ENCODE measurements at places on chromosomes 7 and 10.

GRCh38 chr10:129740532-129741279 is 223.4 kb downstream of the EBF3 start:
- DNase-seq, result no peak

DNA sequence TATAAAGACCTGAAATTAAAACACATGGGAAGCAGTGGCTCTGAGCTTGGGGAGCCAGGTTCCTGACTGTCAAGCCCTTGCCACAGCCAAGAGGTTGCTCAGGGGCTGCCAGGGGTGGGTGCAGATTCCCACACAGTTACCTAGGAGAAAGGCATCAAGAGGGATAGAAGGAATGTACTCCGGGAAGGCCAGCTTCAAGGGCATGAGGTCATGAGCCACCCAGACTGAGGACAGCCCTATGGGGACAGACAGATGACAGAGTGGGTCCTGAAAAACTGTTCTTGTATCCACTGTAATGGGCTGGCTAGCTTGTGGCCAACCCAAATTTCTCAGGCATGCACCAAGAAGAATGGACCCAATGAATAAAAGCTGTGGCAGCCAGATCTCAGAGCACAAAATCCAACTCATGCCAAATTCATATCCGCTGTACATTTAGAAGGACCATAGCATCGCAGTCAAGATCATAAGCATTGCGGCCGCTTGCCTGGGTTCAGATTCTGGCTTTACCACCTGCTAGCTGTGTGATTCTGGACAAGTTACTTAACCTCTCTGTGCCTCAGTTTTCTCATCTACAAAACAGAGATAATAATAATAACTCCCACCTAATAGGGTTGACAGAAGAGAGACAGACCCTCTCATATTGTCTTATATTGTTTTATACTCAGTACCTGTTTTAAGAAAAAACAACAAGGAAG is 44.9 kb upstream of the KCNMA1 start:
- no peak for DNase-seq

DNA sequence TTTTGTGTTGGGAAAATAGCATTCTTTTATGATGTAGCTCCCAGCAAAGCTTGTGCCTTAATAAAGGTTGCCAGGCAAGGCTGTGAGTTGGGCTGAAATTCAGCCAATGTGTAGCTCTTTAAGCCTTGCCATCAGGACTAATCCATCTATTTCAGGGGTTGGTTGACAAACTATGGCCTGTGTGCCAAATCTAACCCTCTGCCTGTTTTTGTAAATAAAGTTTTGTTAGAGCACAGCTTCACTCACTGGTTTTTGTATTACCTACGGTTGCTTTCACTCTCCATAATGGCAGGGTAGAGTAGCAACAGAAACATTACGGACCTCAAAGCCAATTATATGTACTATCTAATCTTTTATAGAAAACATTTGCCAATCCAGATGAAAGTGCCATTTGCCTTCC is 638.1 kb upstream of the POT1 start:
- DNase-seq, result no peak

GRCh38 chr10:43868952-43869351 is 220.3 kb upstream of the ZNF32 start:
- no peak for DNase-seq

DNA sequence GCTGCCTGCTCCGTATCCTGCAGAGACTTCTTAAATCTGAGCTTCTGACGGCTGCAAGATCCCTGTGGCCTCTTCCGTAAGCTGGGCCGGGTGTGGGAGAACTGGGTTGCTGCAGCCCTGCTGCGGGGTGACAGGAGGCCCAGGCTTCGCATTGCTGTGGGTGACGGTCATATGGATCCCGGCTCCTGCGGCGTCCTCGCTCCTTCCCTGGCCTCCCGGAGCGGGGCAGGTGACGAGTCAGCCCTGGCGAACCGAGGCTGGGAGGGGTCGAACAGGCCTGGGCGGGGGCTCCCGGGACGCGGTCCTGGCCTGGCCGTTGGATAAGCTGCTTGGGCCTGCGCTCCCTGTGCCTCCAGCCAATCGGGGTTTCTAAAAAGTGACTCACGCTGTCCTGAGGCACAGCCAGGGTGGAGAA is 7.8 kb upstream of the UBE2D1 start:
- no peak for DNase-seq

DNA sequence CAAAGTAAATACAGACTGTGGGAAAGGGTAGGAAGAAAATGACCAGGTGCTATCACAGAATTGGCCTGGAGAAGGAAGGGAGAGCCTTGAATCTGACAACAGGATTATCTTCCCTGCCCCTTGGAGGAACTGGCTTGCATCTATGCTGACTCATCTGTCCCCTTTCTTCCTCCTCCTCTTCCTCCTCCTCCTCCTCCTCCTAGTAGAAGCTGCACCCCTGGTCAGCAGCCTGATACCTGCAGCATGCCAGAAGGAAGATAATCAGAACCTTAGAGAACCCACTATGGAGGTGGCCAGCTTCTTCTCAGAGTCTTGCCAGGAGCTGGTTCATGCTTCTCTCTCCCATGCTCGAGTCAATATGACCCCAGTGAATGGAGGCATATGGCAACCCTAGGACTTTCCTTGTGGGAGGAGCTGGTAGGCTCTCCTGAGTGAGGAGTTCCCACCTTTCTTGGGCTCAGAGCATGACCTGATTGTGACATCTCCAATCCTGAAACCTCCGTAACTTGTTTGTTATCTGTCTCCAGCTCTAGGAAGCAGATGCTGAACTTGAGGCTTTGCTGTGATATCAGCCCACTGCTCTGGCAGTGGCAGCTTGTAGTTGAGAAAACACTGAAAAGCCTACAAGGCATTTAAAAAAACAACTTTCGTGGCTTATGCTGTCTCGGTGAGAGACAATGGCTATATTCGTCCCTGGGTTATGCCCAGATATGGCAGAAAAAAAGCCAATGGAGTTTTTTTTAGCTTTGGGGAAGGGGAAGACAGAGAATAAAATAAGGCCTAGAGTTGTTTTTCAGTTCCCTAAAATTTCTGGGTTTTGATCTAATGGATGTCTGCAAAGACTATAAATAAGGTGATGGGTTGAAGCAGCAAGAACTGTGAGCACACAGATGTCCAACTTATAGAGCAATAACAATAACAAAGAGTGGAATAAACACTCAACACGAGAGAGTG is 60.6 kb downstream of the CDHR3 start:
- no peak for DNase-seq

DNA sequence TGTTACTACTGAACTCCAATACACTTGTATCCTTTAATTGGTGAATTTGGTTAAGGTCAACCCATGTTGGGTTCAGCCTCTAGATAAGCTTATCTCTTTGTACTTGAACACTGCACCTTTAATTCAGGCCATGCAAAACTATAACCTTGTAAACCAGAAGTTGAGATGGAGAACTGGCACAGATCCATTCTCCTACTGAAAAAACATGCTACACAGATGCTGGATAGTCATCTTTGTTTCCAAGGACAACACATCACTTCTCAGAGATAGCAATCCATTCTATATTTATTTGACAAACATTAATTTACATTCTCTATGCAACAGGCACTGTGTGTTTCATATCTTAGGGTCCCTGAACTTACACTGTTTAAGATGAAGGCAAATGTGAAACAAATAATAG is 2.9 kb upstream of the CDK14 start:
- no peak for DNase-seq

DNA sequence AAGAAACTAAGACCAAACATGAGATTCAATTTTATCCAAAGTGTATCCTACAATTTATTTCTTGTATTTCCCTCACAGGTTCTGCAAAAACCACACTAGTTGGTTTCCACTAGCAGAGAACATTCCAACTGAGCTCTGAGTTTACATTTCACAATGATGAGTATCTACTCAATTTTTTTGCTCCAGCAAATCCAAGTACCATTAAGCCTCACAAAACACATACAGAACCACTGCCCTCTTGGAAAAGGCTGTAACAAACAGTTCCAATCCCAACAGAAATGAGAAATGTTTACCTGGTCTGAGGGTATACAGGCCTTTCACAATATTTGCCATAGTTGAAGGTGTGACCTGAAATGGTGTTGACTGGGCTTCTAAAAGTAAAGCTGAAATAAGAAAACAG is 59.9 kb downstream of the CACUL1 start:
- no peak for DNase-seq

DNA sequence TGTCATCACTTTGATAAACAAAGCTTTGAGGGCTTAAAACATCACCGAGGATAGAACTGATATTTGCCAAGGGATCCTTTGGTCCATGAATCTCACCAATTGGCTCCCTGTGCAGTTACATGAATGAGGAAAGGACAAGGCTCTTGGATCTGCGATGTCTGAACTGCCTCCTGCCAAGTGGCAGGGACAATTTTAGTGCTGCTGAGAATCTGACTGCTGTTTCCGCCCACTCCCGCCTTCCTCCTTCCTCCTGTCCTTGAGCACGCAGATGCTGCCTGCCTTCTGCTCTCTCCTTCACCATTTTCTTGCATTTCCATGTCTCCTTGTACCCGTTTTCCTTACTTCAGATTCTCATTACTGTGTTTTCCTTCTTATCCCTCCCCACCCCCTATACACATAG is 26.8 kb upstream of the ITPRID1 start:
- no peak for DNase-seq

- no peak for DNase-seq
Observed at GRCh38 chr7:30232391-30232790, 52.0 kb upstream of the ZNRF2 start.

DNA sequence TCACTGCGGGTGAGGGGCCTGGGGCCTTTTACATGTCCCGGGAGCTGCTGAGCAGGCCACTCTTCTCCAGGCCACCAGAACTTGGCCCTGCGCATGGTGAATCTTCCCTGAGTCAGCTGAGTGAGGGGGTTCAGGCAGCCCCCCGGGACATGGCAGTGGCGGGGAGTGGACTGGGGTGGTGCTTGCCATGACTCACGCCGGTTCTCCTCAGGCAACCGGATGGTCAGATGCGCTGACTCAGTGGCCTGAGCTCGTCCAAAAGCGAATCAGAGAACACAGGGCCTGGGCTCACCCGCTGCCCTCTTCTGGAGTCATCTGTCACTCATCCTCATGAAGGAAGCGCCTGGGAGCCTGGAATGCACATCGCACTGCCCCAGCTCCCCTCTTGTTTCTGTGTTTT is 33.5 kb downstream of the HTRA1 start:
- no peak for DNase-seq

- DNase-seq, result no peak
Observed at GRCh38 chr10:35498693-35499092, 106.4 kb upstream of the GJD4 start.

GRCh38 chr10:44437840-44438511 is 53.1 kb upstream of the CXCL12 start:
- no peak for DNase-seq

DNA sequence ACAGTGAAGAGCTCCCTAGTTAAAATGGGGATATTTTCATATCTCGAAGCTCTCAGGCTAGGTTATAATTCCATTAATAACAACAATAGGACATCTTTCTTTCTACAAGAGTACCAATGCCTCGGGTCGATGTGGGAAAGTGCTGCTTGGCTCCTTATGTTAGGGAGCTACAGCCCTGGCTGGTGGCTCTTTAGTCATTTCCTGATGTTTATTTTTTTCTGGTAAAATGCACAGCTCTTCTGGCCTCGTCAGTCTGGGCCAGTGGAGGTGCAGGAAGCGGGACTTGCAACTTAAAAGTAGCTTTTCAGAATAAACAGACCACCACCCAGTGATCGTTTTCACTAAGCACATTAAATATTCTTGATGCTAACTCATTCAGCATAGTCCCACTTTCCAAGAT is 58.3 kb downstream of the MKX start:
- DNase-seq, result no peak

GRCh38 chr7:36532981-36533499 is 143.4 kb downstream of the ANLN start:
- DNase-seq, result no peak

DNA sequence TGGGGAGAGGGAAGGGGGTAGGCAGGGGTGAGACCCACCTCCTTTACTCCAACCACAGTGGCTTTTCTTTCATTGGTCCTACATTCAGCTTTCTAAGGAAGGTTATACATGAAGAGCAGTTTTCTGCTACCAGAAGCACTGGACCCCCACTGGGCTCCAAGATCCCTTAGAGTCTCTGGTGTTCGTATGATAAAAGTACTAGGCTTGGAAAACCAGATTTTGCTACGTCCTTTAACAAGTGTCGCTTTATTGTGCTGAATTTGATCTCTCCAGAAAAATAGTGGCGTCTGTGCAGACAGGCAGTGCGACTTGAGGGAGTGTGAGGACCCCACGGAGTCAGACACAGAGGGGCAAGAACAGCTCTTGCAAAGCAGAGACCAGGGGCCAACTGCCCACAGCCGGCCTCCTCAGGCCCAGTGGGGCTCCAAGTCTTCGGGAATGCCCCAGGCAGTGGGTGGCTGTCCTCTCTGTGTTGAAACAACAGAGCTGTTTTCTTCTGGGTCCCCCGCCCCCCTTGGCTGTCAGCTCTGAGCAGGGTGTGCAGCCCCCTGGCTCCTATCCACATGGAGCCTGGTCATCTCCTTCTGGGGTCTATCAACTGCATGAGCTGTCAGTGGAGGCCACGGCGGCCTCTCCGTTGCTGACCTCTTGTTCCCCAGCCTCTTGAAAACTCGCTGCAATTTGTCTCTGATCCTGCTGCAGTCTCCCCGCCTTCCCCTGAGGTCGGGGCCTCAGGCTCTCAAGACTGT is 333.2 kb downstream of the RPS24 start:
- DNase-seq, result no peak

- no peak for DNase-seq
Observed at GRCh38 chr10:60573336-60573735, 183.7 kb upstream of the ANK3 start.

DNA sequence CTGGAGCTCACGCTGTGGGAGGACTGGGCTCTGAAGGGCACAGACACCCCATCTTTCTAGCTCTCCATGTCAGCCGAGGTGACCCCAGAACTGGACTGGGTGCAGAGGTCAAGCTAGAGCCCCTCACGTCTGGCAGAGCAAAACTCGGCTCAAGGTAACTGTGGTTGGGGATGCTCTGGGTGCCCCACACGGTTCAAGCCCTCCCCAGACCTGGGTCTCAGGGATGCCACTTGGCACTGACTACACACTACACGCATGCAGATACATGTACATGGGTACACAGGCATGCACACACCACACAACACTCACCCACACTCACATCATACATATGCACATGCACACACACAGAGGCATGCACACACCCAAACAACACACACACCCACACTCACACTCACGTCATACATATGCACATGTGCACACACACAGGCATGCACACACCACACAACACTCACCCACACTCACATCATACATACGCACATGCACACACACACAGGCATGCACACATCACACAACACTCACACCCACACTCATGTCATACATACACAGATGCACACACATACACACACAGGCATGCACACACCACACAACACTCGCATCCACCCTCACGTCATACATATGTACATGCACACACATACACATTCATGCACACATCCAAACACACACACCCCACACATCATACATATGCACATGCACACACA is 219.3 kb downstream of the DNAJB6 start:
- no peak for DNase-seq

- DNase-seq, result no peak
Observed at GRCh38 chr10:95476469-95477174, 84.5 kb downstream of the SORBS1 start.

GRCh38 chr7:95191795-95192194 is 132.5 kb downstream of the PON1 start:
- DNase-seq, result no peak

GRCh38 chr10:5788969-5789368 is 24.3 kb downstream of the GDI2 start:
- DNase-seq, result no peak

Measured in NCI-H187 treated with DMSO at 0.1 percent for 48 hours (cell line).